ENCODE measurements at places on chromosomes 16 and 17.

DNA sequence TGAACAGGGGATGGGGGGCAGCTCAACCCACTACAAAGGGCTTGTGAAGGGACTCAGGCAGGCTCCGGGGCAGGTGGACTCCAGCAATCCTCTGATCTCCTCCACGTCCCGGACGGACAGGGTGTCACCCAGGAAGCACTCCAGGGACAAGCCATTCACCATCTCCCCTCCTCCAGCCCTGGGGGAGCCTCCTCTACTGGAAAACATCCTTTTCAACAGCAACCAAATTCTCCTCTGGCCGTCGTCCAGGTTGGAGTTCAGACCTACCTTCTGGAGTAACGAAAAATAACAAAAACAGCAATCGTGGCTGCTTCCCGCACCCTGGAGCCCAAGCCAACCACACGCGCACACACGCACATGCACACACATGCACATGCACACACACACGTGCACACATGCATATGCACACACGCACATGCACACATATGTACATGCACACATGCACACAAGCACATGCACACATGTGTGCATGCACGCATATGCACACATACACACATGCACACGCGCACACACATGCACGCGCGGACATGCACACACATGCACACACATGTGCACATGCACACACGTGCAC, 8.9 kb upstream of the RBFOX3 start:
- DNase-seq = no peak

- DNase-seq = no peak
These were observed 135.8 kb downstream of the USP31 start for GRCh38 chr16:23013484-23013883.

GRCh38 chr17:37168731-37169353, 206.9 kb upstream of the C17orf78 start:
- DNase-seq = no peak

DNA sequence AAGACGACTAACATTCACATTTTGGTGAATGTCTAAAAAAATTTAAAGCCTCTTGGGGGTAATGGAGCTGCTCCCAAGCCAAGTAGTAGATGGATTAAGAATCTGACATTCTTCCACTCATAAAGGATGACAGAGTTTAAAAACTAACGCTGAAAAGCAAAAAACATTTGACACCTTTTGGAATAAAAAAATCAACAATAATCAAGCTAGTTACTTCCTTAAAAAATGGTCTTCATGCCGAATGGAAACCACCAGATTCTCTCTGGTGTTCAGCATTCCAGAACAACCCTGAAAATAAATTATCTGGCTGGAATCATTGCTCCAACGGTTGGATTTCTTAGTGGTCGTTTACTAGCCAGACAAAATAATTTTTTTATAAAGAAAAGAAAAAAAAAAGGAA, 18.0 kb downstream of the HLF start:
- DNase-seq = no peak

GRCh38 chr16:86252596-86252995, 257.7 kb upstream of the FOXF1 start:
- no peak for DNase-seq

DNA sequence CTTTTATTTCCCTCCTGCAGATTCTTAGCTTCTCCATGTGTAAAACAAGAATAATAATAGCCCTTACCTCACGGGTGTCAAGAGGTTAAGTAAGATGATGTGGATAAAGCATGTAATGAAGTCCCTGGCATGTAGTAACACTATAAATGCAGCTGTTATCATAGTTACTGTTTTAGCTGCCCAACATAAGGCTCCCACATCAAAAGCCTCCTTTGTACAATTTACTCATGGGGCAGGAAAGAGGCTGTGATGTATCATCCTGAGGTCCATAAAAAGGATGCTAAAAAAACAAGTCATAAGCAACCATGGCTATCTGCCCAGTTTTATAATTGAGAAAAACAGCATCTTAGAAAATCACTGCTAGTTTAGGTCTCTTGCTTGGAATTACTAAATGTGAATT, 339.7 kb downstream of the CA10 start:
- DNase-seq = no peak

DNA sequence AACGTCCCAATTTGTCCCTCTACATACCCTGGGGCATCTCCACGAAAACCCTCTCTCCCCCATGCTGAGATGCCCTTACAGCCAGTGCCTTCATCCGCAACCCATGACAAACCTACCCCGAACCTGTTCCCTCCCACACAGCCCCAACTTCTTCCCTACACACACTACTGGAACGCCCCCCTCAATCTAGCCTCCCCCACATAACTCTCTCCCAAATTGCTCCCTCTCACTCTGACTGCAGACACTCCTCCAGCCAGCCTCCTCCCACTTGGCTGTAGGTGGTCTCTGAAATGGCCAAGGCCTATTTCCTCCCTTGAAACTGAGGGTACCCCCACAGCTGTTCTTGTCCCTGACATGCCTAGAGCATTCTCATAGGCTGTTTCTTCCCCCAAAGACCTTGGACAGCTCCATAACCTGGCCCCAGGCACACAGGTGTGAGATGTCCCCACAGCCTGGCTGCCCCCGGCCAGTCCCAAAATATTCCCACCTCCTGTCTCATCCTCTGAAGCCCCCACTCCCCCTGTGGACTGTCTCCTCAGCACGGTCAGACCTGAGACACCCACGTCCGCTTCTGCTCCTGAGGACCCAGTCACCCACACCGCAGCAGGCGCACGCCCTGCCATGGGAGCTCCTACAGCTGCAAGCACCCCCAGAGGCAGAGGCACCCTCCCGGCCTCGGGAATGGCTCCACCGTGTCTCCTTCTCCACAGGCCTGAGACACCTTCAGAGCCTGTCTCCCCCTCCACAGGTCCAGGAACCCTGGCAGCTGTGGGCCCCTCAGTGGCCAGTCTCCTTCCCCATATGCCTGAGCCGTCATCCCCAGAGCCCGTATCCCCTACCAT, 3.7 kb downstream of the KIAA0753 start:
- no peak for DNase-seq

DNA sequence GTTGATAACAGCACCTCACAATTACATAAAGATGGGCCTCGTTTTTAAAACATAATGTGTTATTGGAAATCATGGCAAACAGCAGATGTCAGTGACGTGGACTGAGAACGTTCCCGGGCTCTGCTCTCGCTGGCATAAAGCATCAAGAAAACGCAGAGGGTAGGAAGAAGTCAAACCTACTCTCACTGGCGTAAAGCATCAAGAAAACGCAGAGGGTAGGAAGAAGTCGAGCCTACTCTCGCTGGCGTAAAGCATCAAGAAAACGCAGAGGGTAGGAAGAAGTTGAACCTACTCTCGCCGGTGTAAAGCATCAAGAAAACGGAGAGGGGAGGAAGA, 110.6 kb downstream of the VPS53 start:
- DNase-seq = no peak

GRCh38 chr16:4660454-4661007, 32.8 kb upstream of the NUDT16L1 start:
- DNase-seq = peak; percentile 9

DNA sequence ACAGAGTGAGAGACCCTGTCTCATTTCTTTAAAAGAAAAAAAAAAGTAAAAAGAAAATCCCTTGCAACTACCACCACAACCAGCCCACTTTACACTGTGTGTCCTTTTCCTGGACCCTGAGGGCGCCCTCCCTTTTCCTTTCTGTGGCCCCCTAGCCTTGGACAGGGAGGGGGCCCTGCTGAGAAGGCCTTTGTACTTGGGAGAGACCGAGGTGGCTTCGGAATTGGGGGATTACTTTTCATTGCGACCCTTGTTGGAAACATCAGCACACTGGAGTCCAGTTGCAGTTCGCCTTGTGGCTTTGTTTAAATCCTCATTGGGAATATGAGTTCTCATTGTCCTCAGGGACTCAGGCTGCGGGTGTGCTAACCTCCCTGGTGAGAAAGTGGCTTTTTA, 9.4 kb upstream of the DNASE1 start:
- DNase-seq = no peak

DNA sequence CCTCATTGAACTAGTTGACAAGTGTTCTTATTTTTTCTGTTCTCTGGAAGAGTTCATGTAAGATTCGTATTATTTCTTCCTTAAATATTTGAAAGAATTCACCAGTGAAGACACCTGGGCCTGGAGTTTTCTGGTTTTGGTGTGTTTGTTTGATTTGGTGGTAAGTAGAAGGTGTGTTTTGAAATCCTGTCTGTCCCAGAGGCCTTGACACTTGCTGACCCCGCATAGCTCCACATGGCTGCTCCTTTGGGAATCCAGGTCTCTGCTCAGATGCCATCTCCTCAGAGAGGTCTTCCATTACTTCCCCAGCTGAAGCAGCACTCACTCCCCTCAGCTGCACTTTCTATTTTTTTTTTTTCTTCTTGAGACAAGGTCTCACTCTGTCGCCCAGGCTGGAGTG, 5.7 kb upstream of the NUP93 start:
- DNase-seq = no peak

DNA sequence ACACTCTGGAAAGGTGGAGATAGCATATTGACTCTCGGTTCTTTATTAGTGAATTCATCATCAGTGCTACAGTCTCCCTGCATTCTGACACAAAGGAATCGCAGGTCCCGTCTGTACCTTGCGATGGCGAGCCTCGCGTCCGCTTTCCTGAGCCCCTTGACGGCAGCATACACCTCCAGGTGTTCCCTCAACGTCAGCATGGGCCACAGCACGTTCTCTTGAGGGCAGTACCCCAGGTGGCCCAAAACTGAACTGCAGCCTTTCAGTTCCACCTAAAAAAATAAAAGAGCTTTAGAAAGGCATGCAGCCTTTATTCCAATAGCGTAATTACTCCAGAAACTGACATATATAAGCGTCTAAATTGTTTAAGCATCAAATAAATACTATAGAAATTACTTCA, 24.2 kb upstream of the ABCA9 start:
- no peak for DNase-seq

DNA sequence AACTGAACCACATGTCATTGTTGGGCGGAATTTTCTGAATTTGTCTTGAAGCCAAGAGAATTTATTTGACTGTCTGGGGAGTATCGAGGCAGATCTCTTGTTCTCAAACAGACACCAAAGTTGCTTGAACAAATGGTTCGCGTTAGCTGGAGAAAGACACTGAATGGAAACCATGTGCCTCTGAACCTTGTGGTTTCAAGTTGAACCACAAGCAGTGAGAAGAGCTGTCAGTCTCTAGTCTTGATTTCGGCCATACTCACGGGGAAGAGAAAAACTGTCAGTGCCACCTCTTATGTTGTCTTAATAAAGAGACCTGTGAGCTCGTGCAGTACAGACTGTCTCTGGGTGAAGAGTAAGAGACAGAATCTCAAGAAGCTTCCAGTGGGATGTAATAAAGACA, 886.5 kb upstream of the SOX9 start:
- no peak for DNase-seq

GRCh38 chr16:60137891-60138290, 1403.8 kb upstream of the GOT2 start:
- DNase-seq = no peak

DNA sequence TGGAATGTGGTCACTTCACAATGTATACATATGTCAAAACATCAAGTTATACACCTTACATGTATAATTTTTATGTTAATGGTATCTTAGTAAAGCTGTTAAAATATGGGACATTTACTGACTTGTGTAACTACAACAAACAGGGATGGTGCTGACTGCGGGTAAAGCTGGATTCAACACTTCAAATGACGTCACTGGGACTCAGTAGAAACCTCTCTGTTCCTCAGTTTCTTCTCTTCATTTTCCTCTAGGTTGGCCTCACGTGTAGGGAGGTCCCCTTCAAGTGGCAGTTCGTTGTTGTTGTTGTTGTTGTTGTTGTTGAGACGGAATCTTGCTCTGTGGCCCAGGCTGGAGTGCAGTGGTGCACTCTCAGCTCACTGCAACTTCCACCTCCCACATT, 182.9 kb downstream of the RBFOX1 start:
- DNase-seq = no peak

DNA sequence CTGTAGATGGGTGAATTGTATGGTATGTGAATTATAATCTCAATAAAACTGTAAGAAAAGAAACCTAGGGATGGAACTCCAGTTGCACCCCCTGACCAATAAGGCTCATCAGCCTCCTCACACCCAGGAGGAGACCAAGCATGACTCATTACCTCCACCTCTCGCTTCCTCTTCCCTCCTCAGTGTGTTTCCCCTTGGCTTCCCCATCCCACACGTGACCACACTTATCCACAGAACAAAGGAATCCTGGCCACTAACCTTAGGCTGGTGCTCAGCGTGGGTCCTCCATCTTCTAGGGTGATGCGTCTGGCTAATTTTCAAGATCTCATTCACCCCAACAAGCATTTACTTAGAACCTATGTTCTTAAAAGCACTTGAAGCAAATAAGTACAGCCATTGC, 36.2 kb upstream of the MAP3K14 start:
- no peak for DNase-seq

DNA sequence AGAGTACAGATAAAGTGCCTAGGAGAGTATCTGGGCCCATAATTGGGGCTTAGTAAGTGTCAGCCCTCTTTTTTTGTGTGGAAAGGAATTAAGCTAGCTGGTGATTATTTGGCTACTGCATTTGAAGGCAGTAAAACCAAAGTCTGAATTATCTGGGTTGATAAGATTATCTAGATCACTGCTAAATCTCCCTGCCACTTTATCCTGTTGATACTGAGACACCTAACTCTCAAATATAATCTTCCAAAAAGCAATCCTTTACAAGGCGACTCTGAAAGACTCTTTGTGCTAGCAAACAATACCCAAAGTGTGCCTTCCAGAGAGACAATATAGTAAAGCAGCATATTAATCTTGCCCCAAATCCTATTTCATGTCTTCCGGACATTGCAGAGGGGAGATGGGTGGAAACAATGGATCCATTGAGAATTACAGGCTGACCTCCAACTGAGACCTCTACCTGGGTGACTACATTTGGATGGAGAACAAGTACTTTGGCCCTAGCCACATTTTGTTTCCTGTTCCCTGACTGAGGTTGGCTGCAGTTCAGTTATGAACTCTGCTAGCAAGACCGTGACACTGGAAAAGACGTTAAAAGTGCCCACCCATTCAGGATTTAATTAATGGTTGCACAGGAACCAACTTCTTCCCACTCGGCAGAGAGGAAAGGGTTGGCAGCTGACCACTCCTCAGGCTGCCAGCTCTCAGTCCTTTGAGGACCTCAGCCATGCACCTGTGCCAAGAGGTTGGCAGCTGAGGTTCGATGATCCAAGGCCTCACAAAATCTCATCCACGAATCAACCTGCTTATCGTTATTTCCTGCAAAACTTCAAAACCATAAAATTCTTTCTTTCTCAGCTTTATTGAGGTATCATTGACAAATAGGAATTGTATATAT, 72.6 kb downstream of the SYCE1L start:
- no peak for DNase-seq

DNA sequence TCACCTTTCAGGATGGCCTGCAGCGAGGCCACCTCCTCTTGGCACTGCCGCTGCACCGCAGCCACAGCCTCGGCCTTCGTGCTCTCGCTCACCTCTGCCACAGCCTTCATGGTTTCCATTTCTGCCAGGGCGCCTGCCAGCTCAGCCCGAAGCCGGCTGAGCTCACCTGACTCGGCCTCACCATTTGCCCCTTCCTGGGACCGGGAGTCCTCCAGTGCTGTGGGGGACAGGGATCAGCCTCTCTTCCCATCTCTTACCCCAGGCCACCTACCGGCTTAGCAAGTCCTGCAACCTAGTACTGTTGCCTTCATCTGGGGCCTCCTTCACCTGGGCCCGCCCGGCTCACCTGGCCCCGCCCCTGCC, 658 bp downstream of the RABEP2 start:
- DNase-seq = no peak
